Nucleus accumbens (tissue), 56 donors: ENCODE measurements at places on chromosomes 3 and 15.

DNA sequence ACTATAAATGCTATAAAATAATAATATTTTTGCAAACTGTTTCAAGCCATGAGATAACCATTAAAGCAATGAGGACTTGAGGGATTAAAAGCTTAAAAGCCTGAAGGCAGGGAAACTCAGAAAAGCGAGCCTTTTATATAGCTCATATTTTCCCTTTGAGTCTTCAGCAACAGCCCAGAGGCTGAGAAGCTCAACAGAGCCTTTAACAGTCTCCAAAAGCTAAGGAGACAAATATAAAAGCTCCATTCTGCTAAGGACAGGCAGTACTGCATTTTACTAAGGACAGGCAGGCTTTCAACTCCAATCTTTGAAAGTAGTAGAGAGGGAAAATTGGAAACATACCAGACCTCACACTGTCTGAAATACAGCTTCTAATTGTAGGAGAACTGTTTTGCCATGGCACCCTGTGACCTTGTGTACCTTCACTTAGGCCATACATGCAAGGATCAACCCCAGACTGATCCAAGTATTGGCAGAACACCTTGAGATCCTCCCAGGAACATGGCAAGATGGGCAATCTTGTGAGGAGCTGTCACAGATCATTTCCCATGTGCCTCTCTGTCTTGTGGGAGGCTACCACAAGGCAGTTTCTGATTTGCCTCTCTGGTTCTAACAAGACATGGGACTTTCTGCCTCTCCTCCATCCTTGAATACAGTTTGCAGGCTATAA is 53.1 kb upstream of the ARNT2 start:
- DNase-seq, result no peak

DNA sequence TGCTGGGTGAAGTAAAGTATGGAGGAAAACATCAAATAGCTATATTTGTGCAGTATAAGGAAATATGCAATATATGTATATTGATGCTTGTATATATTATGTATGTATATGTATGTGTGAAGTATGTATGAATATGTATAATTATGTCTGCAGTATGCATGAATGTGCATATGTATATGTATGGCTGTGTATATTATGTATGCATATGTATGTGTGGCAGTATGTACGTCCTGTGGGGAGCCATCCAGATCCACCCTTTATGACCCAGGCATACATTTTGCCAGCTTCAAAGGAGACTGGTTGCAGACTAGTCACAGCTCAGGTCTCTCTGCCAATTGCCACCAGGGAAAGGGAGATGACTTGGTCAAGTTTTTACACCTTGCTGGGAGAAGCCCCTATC is 24.1 kb downstream of the CCDC54 start:
- no peak for DNase-seq

GRCh38 chr3:46278816-46279672 is 36.8 kb downstream of the CCR3 start:
- no peak for DNase-seq

GRCh38 chr15:73927476-73928240 is 1.4 kb downstream of the LOXL1 start:
- peak; percentile 35 for DNase-seq

DNA sequence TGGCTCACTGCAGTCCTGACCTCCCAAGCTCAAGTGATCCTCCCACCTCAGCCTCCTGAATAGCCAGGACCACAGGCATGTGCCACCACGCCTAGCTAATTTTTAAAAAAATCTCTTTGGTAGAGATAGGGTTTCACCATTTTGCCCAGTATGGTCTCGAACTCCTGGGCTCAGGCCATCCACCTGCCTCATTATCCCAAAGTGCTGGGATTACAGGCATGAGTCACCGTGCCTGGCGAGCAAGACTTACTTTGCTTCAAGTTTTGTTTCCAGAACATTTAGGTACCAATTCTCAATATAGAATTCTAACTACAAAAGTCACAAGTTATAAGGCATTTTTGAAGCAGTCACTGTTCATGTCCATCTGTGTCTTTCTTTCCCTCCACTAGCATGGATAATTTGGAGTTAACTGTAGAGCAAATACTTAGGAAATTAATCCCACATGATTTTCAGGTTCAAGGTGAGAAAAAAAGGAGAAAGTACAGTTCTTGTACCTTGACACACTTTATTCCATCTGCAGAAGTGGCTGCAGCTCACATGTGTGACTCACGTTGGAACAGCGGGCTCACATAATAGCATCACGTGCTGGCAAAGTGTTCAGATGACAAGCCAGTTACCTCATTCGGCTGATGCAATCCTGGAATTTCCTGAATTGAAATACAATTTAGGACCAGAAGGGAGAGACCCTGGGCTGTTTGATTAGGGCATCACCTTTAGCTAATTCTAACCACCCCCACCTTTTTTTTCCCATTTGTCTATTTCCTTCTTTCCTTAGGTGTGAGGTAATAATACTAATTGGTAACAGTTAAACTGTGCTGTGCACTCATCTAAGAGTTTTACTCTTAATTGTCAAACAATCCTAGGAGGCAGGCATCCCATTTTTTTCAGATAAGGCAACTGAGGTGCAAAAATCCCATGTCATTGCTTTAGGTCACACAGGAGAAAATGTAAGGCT is 46.9 kb upstream of the NEDD4 start:
- peak; percentile 8 for DNase-seq

- no peak for DNase-seq
These were observed 138.5 kb upstream of the ANKRD28 start for GRCh38 chr3:15936312-15936711.

GRCh38 chr3:37546876-37547275 is 314.8 kb upstream of the CTDSPL start:
- no peak for DNase-seq

DNA sequence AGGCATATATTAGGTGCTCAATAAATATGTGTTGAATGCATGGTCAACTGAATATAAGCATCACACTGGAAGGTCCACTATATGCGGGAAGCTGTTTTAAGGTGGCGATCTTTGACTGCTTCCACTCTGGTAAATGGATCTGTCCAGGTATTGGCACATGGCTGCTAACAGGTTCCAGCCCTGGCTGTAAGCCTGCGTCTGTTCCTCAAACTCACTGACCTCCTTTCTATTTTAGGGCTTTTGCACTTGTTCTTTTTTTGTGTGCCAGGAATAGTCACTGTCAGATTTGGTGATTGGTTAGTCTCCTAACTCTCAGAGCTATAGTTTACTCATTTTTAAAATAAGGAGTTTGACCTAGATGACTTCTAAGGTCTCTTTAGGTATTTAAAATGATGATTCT is 46.2 kb downstream of the ADAMTSL3 start:
- no peak for DNase-seq

DNA sequence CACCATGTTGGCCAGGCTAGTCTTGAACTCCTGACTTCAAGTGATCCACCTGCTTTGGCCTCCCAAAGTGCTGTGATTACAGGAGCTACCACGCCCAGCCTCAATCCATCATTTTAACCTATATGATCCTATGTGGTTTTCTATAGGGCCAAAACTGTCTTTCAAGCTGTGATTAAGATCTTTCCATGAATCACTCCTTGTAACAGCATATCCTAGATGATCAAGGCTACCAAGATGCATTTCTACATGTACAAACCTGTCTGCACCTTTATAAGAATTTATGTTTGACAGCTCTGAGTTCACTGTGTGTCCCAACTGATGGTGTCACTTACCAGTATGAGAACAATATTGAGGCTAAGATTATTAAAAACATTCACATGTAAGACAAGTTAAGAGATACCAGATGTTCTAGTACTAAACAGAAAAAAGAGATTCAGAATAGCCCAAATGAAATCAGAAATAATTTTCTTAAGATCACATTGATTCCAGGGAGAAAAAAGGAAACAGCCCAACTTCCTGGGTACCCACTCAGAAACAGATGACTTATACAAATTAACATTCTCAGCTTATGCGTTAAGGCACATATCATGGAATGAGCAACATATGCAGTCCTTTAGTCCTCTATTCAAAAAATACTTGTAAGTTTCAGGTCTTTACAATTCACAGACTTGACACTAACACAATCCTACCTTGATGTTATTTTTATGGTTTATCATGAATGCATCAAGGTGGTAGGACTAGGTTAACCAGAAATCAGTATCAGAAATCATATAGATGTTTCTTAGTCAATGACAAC is 24.8 kb upstream of the PPIB start:
- no peak for DNase-seq

- DNase-seq, result no peak
These were observed 29.8 kb downstream of the RARB start for GRCh38 chr3:25457671-25458419.

GRCh38 chr3:80580146-80580545 is 812.3 kb upstream of the ROBO1 start:
- no peak for DNase-seq

DNA sequence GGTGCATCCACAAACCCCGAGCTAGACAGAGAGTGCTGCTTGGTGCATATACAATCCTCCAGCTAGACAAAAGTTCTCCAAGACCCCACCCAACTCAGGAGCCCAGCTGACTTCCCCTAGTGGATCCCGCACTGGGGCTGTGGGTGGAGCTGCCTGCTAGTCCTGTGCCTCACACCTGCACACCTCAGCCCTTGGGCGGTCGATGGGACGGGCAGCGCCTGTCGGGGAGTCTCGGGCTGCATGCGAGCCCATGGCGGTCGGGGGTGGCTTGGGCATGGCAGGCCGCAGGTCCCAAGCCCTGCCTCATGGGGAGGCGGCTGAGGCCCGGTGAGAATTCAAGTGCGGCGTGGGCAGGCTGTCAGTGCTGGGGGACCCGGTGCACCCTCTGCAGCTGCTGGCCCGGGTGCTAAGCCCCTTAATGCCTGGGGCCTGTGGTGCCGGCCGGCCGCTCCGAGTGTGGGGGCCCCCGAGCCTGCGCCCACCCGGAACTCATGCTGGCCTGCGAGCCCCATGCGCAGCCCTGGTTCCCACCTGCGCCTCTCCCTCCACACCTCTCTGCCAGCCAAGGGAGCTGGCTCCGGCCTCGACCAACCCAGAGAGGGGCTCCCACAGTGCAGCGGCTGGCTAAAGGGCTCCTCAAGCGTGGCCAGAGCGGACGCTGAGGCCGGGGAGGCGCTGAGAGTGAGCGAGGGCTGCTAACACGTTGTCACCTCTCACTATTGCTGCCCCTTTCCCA is 31.0 kb downstream of the ZNF589 start:
- no peak for DNase-seq

DNA sequence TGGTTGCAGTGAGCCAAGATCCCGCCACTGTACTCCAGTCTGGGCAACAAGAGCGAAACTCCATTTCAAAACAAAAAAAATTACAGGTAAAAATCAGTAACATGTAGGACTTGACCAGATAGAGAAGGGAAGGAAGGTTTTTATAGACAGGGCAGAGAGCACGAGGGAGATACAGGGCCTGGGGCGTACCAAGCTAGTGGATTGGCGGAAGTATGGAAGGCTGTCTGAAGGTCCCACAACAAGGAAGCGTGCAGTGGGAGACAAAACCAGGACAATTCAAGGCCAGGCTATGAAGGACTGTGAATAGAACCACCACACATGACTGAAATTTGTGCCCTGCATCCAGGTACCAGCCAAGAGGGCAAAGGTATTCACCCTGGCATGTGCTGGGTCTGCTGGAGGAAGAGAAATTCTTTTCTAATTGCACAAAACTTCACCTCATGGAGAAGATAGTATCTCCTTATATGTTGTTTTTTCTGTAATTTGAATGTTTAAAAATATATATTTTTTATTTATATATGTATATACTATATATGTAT is 33.0 kb upstream of the BCL2A1 start:
- no peak for DNase-seq

DNA sequence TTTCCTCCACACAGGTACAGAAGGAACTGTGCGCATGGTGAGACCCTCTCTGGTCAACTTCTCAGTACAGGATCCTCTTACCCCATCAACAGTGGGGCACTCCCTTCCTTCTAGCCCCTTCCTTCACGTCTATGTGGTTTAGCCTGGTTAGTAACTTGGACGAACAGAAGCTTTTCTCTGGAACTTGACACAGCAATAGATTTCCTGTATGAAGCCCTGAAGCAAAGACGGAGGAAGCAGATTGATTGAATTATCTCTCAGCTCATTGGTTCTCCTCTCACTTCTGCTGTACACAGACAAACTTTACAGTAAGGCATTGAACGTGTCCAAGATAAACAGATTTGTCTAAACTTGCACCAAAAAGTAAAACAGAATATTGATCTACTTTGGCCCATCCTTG is at the start of gene CD200R1:
CD200R1 (minus strand) TSS at position 210 of the 400 bp plus-strand sequence. CDS start 246 bp downstream, outside the sequence.
- DNase-seq, result no peak

DNA sequence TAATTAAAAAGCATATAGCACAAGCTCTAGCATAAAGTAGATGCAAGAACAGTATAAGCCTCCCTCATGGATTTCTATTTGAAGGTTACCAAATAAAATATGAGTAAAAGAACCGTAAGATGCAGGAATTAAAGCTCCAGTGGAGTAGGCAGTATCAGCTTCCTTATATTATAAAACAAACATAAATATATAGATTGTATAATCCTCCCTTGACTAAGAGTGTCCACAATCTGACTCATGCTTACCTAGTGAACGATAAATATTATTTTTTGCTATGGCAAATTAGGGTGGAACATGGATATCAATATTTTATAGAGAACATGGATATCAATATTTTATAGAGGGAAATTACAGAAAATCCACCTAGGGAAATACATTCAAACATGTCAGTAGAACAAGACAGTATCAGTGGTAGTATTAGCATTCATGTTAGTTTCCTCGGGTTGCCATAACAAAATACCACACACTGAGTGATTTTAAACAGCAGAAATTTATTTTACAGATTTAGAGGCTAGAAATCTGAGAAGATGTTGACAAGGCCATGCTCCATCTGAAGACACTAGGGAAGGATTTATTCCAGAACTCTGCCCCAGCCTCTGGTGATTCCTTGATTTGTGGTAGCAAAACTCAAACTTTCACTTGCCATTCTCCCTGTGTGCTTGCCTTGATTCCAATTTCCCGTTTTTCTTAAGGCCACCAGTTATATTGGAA is 1521.3 kb downstream of the SI start:
- DNase-seq, result no peak

DNA sequence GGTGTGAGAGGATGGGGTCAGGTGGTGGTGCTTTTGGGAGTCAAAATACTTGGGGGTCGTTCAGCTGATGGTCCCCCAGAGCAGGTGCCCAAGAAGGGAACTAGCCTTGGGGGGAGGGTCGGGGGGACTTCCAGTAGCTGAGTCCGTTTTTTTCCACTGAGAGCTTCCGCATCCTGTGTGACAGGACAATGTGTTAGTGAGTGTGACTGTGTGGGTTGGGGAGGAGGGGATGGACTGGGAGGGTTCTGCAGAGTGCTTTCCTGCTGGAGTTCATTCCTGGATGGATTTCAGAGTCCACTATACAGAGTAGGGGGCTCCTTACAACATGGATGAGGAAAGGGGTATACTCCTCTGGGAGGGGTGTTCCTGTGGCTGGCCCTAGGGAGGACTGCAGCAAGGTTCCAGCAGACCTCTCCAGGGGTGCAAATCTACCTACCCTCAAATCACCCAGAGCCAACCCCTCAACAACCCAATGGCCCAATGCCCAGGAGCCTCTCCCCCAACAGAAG is 601 bp upstream of the HYAL2 start:
- no peak for DNase-seq

- no peak for DNase-seq
These were observed 276.8 kb downstream of the ULK4 start for GRCh38 chr3:41684797-41685735.

GRCh38 chr3:130539005-130539404 is 22.0 kb downstream of the COL6A6 start:
- DNase-seq, result no peak
